ENCODE measurements at places on chromosomes 16 and 17.

- no peak for DNase-seq
Measured at GRCh38 chr17:81310949-81311550, 15.9 kb upstream of the SLC38A10 start.

DNA sequence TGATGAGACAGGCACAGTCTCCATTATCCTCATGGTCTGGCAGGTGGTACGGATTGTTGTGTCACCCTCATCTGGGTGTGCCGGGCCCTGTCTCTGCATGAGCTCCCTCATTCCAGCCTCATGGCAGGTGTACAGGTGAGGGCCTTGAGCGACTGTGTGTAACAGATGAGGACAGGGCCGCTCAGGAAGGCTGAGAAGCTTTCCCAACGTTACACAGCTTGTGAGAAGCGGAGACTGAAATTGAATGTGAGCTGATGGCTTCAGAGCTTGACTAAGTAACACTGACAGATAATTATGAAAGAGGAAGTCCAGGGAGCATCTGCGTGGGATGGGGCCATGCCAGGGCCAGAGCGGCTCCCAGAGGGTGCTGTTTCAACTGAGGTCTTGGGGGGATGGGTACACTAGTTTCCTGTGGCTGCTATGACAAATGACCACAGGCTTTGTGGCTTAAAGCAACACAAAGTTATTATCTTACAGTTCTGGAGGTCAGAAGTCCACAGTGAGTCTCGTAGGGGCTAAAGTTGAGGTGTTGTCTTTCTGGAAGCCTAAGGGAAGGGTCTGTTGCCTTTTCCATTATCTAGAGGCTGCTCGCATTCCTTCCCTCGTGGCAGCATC, 36.7 kb downstream of the CMIP start:
- peak; percentile 84 for DNase-seq

DNA sequence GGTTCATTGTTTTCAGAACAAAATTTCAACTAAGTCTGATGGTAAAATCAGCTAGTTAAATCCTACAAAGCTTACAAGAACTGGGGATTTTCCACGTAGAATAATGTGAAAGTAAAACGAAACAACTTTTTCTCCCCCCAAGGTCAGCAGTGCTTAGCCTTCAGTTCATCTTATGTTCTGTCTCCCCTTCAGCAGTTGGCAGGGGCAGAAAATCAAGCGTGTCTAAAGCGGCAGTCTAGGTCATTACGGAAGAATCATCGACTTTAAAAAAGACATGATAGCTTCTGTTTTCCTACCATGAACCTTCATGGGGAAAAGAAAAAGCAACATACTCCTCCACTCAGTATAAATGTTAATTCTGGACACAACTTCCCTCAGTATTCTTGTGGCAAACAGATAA, 50.7 kb downstream of the GNA13 start:
- no peak for DNase-seq

- DNase-seq = no peak
Measured at GRCh38 chr17:9050801-9051401, 29.6 kb downstream of the NTN1 start.

- DNase-seq = no peak
Measured at GRCh38 chr16:55505333-55506015, 3.4 kb upstream of the LPCAT2 start.

- DNase-seq = no peak
Measured at GRCh38 chr17:76566988-76567431, 18.6 kb downstream of the ST6GALNAC2 start.

DNA sequence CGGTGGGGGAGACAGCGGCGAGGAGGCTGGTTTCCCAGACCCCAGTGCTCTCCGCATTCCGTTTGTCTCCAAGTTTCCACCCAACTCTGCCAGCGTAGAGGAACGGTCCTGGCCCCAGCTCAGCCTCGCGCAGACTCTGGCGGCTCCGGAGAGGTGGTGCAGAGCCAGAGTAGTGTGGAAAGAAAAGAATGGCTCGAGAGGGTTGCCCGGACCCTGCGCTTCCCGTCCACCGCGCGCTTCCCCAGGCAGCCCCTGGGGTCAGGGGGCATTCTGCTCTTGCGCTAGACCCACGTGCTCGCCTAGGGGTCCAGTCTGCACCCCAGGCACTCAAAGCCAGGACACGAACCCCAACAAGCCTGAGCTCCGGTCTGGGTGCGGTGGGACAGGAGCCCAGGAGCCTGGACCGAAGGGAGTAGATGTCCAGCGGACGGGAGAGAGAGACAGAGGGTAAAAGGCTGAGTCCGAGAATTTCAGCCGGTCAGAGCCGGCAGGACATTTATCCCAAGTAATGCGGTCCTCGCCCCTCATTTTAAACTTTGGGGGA, 3.8 kb downstream of the PMP22 start:
- DNase-seq = no peak

DNA sequence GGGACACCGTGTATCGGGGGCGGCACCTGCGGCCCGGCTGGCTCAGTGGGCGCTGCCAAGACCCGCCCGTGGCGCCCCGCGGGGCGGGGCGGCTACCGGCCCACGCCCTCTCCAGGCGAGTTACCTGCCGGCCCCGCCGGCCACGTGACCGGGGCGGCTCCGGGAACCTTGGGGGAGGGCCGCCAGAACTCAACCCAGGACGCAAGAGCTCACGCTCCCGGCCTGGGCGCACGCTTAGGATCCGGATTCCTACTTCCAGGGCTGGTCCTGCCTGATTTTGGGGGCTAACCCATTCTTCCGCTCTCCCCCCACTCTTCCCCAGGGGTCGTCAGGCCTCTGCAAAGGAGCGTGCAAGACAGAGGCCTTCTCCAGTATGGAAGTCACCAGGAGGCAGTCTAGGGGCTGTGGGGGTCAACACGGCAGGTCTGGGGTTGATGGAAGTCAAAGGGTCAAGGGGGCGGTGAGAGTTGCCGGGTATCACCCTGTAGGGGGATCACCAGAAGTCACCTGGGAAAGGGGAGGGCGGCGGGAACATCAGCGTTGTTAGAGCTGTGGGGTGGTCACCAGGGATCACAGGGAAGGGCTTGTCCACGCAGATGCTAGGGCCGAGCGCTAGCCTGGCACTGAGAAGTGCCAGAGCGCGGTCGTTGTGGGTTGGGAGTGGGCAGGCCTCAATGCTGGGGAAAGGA, 354 bp upstream of the ESRP2 start:
- peak; percentile 43 for DNase-seq

GRCh38 chr16:70270176-70270575, 18.4 kb upstream of the EXOSC6 start:
- DNase-seq = no peak

GRCh38 chr16:66265048-66265415, 101.5 kb upstream of the CDH5 start:
- DNase-seq = no peak

DNA sequence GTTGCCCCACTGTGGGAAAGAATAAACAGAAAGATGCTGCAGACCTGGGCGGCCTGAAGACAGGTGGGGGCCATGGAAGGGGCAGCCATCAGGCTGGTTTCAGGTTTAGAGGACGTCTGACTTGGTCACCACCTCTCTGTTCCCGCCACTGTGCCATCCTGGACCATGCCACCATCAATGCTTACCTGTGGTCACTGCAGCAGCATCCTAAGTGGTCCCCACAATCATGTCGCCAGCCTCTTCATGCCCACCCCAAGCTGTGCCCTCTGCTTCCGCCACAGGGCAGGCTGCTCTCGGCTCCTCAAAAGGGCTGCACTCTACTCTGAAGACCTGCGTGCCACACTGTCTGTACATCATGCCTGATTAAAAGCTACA, 10.4 kb downstream of the SMIM5 start:
- DNase-seq = no peak

- no peak for DNase-seq
Measured at GRCh38 chr16:81601601-81602255, 157.1 kb downstream of the CMIP start.

- no peak for DNase-seq
Measured at GRCh38 chr17:13601776-13602551, at the start of gene HS3ST3A1. HS3ST3A1 (minus strand) TSS chr17:13601929; CDS start chr17:13601129, 800 bp downstream.

- DNase-seq = no peak
Measured at GRCh38 chr17:1907909-1908698, 78.3 kb downstream of the RPA1 start.

DNA sequence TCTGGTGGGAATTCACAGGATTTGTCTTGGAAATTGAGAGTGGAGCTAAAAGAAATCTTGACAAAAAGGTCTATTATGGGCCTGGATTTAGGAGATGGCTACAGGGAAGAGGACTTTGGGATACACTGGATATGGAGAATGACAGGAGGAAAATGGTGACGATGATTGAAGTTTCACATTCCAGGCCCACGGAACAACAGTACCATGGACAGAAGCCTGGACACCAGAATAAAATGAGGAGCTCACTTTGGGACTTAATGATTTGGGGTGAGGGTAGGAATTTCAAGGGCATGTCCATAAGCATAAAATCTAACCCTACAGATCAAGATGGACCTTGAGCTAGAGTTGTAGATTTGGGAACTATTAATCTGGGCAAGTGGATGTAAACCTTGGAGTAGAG, 47.8 kb upstream of the DNAH9 start:
- no peak for DNase-seq

DNA sequence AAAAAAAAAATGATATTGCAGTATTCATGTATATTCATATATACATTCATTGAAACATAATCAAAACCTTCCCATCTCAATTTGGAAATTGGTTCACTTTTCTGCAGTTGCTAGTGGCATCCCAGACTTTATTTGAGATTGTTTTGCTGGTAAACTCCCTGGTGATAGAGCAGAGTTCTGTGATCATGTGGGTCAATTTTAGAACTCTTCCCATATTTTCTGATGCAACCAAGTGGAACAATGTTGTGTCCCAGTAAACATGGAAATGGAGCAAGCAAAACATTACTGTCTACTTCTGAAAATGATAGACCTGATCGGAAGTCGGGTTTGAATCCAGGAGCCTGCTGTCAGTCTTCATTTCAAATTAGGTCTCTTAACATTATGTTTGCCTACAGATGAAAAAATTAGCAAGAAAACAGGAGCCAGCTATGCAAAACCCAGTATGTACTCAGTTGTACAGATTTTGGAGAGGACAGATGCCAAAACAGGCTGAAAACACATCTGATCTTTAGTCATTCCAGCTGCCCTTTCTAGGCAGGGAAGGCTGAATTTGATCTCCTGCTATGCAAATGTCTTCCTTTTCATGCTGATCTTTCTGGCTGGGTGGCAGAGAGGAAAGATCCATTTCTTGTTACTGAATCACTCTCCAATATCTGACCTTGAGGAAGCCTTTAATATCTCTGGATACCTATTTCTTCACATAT, 786.6 kb upstream of the SOX9 start:
- DNase-seq = no peak

- DNase-seq = no peak
Measured at GRCh38 chr17:11935734-11936406, 61.4 kb downstream of the ZNF18 start.

DNA sequence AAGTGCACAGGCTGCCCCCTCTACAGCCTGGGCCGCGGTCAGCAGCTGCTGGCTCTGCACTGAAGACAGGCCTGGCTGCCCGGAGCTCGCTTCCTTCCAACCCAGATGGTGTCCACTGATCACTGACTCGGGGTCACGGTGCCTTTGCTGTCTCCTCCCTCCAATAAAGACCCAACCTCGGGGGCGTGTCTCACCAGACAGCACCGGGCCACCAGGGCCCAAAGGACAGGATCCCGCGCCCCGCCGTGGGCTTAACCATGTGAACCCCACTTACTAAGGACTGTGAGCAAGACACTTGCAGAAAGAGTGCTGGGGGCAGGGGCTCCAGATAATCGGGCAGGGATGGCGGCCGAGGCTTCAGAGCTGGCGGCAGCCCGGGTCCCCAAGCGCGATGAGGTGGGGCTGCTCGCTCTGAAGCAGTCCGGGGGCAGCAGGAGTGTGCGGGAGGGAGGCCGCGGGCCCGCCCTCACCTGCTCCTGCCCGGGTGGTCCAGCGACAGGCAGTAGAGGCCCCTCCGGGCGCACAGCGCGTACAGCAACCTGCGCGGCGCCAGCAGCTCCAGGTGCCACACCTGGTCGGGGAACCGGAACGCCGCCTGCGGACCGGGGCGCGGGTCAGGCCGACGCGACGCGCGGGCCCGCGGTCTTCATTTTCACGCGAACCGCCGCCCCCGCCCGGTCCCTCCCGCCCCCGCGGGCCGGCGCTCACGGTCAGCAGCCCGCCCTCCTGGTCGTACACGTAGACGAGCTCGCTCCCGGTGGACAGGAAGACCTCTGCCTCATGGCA, 502 bp downstream of the FAAP100 start:
- no peak for DNase-seq

GRCh38 chr17:65366102-65366844, 195.2 kb downstream of the AXIN2 start:
- no peak for DNase-seq

GRCh38 chr17:64008346-64008745, 10.2 kb downstream of the PRR29 start:
- DNase-seq = no peak

DNA sequence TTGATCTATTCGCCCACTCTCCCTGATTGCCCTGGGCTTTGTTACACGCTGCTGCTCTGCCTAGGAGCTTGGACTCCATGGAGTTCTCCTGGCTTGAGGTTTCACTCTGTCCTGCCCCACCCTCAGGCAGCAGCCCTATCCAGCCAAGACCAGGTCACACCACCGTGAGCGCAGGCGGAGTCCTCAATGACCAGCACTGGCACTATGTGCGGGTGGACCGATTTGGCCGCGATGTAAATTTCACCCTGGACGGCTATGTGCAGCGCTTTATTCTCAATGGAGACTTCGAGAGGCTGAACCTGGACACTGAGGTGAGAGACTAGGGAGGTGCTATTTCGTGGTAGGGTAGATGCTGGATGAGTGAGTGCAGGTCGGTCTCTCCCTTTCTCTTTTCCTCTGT, 3.5 kb downstream of the CNTNAP1 start:
- DNase-seq = no peak

GRCh38 chr17:80380068-80380467, 34.9 kb upstream of the ENDOV start:
- no peak for DNase-seq
